SJCRH30 (cell line): ENCODE measurements at places on chromosomes 5 and 9.

- no peak for DNase-seq
Observed at GRCh38 chr5:53069626-53070025, 39.9 kb downstream of the MOCS2 start.

- no peak for DNase-seq
Observed at GRCh38 chr5:68227532-68228160, 12.1 kb downstream of the PIK3R1 start.

- peak; percentile 33 for DNase-seq
Observed at GRCh38 chr5:137837491-137838394, 29.9 kb upstream of the MYOT start.

GRCh38 chr5:31573494-31574142, 41.5 kb downstream of the C5orf22 start:
- DNase-seq, result no peak

DNA sequence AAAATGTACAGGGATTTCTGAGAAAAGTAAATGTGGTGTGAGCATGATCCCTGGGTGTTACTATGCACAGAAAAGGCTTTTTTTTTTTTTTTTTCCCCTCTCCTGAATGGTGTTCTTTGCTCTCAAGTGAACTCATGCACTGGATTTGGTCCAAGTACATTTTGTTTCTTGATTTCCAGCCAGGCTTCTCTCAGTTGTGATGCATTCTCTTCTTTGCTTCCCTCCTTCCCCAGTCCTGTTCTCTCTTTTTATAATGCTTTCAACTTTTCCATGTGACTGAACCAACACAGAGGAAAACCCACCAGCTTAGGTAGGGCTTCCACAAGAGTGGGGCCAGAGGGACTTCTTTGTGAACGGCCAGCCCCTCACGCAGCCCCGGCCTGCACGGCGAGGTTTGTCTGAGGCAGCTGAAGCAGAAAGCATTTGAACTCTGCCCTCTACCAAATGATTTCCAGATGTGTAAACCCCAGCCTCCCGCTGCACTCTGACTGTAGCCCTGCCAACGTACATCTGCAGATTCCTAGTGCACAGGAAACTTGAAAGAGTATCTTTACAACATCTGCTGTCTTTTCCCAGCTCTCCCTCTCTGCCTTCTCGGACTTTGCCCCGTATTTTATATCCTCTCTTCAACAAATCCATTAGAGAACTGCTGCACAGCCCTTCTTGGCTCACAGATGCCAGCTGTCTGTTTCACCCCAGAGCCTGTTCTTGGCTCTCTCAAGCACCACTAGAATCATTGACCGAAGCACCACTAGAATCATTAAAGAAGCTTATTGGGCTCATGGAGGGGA, 71.8 kb upstream of the CD180 start:
- peak; percentile 31 for DNase-seq

- DNase-seq, result peak; percentile 24
Observed at GRCh38 chr9:98536542-98537173, 172.1 kb downstream of the GABBR2 start.

GRCh38 chr5:90113108-90113507, 296.4 kb downstream of the CETN3 start:
- no peak for DNase-seq

GRCh38 chr9:78563269-78563668, 266.3 kb downstream of the PSAT1 start:
- DNase-seq, result no peak

GRCh38 chr9:117672369-117672768, 31.8 kb upstream of the TLR4 start:
- no peak for DNase-seq

DNA sequence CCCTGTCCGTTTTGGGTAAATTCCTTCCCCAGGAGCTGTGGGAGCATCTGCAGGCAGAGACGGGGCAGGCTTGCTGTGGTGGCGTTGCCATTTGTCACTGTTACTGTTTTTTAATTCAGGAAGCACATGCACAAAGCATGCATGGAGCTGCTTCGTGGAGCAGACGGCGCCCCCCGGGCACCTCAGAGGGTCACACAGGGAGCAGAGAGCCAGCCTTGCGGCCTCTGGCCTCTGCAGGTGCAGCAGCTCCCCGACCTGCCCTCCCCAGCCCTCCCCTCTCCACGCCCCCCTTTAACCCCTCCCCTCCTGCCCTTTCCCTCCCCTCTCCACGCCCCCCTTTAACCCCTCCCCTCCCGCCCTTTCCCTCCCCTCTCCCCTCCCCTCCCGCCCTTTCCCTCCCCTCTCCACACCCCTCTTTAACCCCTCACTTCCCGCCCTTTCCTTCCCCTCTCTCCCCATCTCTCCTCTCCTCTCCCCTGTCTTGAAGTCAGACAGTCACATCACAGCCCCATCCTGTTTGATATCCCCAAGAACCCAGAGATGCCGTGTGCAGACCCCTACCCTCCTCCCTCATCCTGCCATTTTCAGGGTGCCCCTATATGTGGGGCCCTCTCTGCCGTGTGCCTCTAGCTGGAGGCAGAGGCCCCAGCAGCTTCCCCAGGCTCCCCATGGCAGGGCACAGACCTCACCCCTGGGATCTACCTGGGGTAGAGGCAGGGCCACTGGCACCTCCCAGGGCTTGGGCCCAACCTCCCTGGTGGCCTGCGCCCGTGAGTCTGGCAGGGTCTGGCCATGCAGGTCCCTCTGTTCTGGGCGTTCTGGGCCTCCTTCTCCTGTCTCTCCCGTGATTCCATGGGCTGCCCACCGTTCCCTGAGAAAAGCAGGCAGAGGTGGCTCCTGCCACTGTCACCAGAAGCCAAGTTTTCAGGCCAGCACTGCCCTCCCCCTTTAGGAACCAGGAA, 29.6 kb upstream of the UBAC1 start:
- peak; percentile 98 for DNase-seq

DNA sequence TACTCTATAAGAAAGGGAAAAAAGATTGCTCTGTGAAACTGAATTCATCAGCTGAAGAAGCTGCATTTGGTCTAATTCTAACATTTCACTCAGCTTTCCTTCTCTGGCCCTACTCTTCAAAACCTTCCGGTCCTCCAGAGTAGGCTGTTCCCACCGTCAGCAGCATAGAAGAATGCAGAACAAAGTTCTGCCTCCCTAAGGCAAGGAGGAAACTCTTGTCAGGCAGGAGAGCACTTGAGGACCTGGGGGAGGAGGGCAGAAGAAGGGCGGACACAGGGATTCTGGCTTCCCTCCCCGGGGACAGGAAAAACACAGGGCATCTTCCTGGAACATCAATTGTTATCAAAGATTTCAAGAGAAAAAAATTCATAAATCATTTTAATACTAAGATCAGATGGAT, 69.2 kb upstream of the SHB start:
- DNase-seq, result no peak

- DNase-seq, result no peak
Observed at GRCh38 chr9:16673171-16673570, 197.3 kb downstream of the BNC2 start.

DNA sequence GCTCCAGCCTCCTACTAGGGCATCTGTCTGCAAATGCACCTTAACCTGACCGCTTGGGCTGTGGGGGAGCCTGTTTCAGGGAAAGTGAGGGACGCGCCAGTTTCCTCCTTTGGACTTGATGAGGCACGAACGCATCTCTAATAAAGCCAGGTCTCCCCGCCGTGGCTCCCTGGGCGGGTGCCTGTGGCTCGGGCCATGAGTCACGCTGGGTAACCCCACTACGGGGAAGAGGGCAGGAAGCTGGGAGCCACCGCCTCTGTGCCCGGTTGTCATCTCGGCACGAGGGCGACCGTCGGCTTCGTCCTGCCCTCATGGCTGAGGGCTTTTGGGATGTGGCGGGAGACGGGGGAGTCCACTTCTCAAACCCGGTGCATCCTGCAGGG, 12.1 kb downstream of the NOTCH1 start:
- no peak for DNase-seq

DNA sequence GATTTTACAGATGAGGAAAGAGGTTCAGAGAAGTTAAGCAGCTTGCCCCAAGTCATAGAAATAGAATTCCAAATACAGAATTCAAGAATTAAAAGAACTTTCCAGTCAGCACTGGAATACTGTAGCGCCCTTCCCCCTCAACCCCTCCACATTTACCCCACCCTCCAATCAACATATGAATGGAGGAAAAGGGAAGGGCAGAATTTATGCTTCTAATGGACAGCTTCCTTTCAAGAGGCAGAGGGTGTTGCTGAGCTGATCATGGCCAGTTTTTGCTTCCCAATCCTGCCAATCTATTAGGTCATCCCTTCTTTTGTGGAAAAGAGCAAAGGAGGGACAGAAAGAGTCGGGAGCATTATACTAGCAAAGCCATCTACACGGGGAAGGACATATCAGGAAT, 39.1 kb upstream of the ANKRD31 start:
- DNase-seq, result no peak

GRCh38 chr9:36207546-36208012, 16.9 kb downstream of the CLTA start:
- no peak for DNase-seq

DNA sequence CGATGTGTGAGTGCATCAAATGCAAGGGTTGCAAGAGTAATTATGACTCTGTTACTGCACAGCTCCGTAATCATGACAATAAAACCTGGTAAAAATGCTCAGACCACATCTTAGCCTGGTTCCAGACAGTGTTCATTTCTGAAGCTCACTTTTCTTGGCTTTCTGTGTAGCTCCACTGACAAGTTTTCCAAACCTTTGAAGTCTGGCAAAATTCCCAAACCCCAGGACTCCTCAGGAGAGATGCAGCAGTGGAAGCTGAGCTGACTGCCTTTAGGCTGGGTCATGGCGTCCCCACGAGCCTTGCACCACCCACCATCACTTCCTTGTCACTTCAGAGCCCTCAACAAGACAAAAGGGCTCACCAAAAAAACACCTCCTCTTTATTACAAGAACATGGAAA, 131.6 kb upstream of the TAS2R1 start:
- no peak for DNase-seq

DNA sequence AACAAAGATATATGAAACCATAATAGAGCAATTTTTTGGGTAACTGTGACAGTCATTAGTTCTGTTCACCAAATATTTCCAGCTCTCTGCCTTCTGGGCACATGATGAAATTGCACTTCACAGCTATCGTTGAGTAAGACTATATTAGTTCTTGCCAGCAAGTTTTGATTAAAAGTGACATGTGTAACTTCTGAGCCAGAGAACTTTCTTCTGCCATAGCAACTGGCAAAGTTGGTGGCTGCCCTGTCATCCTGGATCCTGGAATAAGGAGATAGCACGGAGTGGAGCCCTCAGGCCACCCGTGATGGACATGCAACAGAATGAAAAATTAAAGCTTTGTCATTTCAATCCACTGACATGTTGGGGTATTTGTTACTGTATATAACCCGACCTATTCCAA, 194.4 kb upstream of the VCAN start:
- DNase-seq, result no peak

DNA sequence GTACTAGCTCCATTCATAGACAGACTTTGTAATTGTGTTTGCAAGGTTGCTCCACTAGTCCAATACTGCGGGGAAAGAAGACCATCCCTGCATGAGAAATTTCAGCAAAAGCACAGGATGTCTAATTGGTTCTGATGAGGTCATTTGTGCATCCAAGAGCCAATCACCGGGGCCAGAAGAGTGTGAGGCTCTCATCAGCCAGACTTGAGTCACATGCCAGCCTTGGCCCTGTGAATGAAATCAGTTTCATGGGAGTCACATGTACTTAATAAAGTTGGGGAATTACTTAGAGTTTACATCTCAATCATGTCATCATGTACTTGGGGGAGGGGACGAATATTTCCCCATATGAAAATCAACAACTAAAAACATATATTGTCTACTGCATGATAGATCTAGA, 1236.0 kb downstream of the MAT2B start:
- no peak for DNase-seq

GRCh38 chr5:1312206-1312605, 17.3 kb upstream of the TERT start:
- DNase-seq, result no peak

DNA sequence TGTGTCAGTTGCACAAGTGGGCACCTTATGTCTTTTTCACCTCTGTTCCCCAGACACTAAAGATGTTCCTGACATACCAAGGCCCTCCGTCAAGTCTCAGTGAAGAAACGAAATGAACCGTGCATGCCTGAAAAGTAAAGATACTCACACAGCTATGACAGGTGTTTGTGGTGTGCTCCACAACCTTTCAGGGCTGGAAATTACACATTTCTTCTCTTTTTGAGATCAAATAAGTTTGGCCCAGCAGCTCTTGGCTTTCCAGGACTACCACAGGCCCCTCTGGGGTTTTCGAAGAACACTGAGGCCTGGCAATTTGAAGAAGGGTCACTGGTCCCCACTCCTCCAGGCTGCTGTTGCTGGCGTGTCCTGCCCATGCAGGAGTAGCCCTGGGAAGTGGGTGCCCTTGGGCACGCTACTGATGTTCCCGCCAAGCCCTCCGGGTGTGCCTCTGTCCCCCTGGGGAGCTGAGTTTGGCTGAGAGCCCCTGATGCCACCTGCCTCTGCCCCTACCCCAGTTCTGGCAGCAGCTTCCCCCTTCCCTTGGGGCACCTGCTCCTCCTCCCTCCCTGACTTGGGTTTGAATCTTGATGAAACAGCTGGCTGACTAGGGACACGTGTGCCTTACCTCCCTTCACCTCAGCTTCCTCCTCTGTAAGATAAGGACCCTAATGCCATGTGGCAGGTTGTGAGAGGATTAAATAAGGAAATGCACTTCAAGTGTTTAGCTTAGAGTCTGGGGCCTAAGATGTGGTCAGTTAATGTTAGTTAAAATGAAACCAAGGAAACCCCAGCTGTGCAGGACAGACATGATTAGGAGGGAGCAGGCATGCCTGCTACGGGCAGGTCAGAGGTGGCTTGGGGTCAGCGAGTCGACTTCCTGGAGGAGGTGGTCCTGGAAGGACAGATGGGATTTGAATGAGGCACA, 49.1 kb upstream of the GADD45G start:
- no peak for DNase-seq

- peak; percentile 90 for DNase-seq
Observed at GRCh38 chr9:126397056-126397455, 70.4 kb downstream of the MVB12B start.

GRCh38 chr9:3023449-3023848, 179.6 kb upstream of the PUM3 start:
- no peak for DNase-seq

DNA sequence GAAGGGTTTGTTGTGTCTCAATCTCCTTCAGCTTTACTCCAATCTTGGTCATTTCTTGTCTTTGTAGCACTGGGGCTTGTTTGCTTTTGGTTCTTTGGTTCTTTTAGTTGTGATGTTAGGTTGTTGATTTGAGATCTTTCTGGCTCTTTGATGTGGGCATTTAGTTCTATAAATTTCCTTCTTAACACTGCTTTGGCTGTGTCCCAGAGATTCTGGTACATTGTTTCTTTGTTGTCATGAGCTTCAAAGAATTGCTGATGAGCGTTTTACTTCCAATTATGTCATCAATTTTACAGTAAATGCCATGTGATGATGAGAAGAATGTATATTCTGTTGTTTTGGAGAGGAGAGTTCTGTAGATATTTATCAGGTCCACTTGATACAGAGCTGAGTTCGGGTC, 353.3 kb downstream of the MAN2A1 start:
- no peak for DNase-seq

DNA sequence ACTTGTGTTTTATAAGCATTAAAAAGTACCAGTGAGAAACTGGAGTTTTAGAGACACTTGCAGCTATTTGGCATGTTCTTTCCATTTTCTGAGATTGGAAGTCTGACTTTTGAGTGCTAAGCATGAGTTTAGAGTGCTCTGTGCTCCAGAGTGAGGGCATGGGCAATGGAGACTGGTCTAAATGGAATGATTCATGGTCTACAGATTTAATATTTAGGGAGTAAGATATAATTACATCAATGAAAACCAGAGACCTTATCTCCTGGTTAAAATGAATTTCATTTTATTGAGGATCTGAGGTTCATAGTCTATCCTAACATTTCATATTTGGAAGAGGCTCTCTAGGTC, 135.9 kb upstream of the RPS23 start:
- no peak for DNase-seq
